ENCODE measurements at places on chromosomes 4 and X.
A peak's percentile ranks its signal among the peaks of the same experiment; 100 is the strongest.

DNA sequence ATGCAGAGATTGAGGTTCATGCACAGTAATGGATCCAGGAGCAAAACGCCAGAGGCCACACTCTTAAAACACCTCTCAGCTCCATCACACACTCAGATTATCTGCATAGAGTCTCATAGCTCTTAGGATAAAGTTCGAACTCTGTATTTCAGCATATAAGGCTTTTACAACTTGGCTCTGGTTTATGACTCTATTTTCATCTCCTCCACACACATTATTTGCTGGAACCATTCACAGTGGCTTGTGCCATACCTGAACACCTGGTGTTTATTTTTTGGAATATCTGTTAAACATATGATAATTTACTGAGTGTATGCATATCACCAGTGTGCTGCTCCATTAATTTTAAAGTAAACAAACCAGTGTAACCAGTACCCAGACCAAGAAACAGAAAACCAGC is 27.2 kb downstream of the RASL11B start:
- no peak for DNase-seq

DNA sequence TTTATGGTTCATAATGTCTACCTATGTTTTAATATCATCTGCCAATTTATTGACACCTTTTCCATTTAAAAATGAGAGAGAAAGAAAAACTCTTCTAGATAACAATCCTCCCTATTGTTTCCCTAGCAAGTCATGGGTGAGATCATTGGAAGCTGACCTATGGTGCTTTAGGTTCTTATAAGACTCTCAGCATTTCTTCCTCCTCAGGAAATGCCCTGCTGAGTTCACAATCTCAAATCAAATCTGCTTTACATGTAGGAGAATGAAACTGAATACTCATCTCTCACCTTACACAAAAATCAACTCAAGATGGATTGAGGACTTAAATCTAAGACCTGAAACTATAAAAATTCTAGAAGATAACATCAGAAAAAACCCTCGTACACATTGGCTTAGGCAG is 267.4 kb downstream of the RAPGEF2 start:
- DNase-seq: no peak

GRCh38 chr4:83759611-83760010 is 223.7 kb downstream of the GPAT3 start:
- DNase-seq: no peak

GRCh38 chr4:103721251-103721650 is 1.5 kb upstream of the TACR3 start:
- no peak for DNase-seq

DNA sequence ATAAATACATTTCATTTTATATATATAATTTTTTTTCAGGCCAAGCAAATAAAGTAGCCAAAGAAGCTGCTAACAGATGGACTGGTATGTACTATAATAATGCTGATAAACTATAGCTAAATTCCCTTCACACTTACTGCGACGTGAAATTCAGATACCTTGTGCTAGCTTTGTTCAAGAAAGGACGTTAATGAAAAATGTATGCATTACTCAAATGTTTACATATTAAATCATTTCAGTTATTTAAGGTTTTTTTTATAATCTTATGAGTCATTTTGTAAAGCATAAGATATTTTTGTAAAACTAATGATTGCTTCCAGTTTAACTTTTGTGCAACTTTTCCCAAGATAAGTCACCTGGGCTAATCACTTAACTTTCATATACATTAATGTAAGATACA is 57.2 kb upstream of the TMEM131L start:
- DNase-seq: no peak

DNA sequence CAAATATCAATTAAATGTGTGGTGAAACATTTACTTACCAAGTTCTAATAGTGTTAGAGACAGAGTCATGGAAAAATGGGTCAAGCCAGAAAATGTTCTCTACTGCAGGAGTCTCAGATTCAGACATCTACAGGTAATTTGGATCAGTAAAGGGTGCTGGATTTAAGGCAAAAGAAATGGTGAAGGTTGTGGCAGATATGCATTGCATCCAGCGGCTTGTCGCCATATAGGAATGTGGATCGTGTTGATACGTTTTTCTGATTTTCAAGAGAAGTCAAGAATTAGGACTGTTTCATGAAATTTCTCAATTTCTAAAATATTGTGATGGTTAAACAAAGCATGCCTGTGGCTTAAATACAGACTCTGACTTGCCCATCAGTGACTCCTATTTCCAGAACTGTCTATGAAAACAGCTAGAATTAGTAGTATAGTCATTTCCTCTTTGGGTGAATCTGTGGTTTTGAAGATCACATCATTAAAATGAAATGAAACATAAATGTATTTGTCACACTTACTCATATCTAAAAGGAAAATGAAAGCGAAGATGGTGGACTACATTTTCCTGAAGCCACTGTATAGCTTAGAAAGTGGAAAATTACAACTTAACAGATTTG is 110.1 kb upstream of the VEGFC start:
- DNase-seq: peak; percentile 43

- peak; percentile 19 for DNase-seq
These were observed 160.2 kb downstream of the NHS start for GRCh38 chrX:17535229-17535628.

DNA sequence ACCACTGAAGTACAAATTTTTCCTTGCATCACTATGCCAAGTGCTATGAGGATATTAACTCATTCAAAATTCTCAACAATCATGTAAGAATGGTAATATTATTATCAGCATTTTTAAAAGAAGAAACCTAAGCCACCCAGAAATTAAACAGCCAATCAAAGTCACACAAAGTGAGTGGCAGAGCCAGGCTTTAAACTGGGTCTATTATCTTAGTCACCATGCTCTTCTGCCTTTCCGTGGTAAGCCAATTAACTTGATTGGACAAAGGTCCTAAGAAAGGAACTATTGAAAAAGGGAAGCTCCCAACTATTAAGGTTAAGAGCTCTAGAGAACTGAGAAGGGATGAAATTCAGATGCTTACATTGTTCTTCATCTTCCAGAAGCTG is 111.5 kb downstream of the ASB9 start:
- DNase-seq: no peak

GRCh38 chr4:165458471-165458870 is 79.7 kb downstream of the CPE start:
- DNase-seq: no peak

GRCh38 chr4:113043591-113043990 is 5.9 kb upstream of the ANK2 start:
- DNase-seq: no peak

GRCh38 chr4:1490654-1491327 is 84.5 kb upstream of the NKX1-1 start:
- DNase-seq: no peak

All from ACHN (cell line).